Fibroblast of the aortic adventitia (primary cell): ENCODE measurements at places on chromosomes 4 and X. TPM values are rescaled to one million over a fixed set of nuclear protein-coding genes. Genes with fewer than 3 reads are reported as not detected.

DNA sequence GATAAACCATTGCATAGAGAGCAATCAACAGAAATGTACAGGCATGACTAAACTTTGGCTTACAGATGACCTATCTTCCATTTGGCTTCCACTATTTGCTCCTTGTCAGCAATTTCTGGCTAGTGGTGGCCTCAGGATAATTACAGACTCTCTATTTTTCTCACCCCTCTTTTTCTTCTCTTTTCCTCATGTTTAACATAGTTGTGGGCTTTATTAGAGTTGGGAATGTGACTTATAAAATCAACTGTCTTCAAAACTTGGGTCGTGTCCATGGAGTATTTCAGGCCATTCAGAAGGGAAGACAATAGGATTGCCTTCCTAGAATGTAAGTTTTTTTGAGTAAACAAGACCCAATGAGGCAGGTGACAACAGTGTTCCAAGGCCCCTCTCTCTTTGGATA, 236.2 kb downstream of the FRAS1 start:
- peak; percentile 76 for DNase-seq

- DNase-seq: peak; percentile 15
These were observed at the start of gene MID2 for GRCh38 chrX:107825698-107826237. MID2 (plus strand) TSS chrX:107825866; CDS start chrX:107826427, 561 bp downstream.

The CPZ gene
- 7.0 and 24.9 TPM in 2 replicates for total RNA-seq

GRCh38 chr4:102525097-102525496, 23.9 kb downstream of the NFKB1 start:
- DNase-seq: peak; percentile 28

- no peak for DNase-seq
These were observed 98.6 kb upstream of the NR3C2 start for GRCh38 chr4:148540622-148541326.

The RAB9B gene
- total RNA-seq: 1.9 and 2.6 TPM in 2 replicates

DNA sequence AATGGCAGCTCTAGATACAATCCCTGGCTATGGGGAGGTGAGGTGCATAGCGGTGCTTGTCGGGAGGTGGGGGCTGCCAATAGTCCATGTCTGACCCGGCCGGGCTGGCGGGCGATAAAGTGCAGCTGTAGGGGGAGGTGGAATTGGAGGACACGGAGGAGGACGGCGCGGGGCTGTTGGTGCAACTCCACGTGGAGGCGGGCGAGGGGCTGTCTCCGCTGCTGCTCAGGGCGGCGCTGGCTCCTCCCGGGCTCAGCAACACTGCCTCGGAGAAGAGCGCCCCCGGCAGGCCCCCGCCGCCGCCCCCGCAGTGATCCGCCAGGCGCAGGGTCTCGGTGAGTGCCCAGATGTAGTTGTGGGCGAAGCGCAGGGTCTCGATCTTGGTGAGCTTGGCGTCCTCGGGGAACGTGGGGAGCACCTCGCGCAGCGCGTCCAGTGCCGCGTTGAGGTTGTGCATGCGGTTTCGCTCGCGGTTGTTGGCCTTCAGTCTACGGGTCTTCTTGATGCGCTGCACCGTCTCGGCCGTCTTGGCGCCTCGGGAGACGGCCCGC, 1.3 kb downstream of the NEUROG2 start:
- no peak for DNase-seq

DNA sequence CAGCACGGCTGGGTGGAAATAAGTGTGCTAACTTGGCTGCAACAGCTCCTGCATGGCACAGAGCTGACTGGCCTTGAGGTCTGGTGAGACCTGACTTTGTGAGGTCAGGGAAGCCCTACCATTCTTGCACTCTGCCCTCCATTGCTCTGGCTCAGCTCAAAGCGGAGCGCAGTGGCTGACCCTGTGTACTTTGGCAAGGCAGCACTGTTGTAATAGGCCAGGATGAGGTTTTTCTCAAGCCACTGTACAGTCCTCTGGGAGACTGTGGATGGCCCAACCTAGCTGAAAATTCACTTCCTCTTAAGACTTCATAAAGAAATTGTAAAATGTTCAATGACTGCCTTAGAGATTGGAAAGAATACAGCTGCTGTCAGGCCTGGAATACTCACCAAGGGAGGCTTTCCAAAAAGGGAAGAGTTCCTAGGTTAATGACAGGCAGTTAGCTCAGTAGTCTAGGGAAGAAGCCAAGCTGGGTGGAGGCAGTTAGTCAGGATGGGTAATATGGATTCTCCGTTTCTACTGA, 129.8 kb downstream of the GUCY2F start:
- DNase-seq: peak; percentile 43

DNA sequence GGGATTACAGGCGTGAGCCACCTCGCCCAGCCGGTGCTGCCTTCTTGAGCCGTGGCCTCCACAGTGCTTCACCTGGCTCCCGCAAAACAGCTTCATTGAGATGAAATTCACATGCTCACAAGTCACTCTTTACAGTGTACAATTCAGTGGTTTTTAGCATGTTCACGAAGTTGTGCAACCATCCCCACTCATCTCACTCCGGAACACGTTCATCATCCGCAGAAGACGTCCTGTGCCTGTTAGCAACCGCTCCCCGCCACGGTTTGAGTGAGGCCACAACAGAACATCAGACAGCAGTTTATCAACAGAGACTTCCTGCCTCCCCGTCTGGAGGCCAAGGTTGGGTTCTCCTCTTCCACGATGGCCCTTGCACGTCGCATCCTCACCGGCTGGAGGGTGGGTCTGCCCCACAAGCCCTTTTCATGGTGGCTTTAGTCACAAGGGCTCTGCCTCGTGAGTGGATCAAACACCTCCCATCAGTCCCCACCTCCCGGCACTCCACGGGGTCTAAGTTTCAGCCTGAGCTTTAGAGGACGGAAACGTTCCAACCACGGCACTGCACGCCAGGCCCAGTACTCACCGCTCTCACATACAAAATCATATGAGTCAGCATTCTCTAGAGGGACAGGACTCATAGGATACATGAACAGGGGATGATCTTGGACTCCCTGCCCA, 29.6 kb upstream of the SPON2 start:
- DNase-seq: no peak

The AKAP14 gene
- total RNA-seq: not detected in 2 replicates
